ENCODE measurements at places on chromosomes 2 and 18.

- peak; percentile 6 for DNase-seq
These were observed 134.9 kb downstream of the MAP3K20 start for GRCh38 chr2:173210270-173211196.

DNA sequence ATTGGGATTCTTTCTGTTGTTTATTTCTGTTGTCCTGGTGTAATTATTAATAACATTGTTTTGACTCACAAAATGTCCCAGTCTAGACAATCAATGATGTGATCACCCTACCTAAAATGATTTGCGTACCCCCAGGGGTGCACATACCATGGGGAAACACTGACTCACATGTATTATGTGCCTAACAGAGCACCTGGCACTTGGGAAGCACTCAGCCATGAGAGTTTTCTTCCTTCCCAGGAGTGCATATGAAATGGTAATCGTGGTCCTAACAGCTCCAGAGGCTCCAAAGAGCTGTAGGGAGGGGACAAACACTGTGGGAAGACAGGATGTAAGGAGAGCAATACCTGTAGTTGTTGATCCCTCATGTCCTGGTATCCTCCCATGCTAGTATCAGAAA, 187.8 kb upstream of the ERBB4 start:
- DNase-seq = no peak

DNA sequence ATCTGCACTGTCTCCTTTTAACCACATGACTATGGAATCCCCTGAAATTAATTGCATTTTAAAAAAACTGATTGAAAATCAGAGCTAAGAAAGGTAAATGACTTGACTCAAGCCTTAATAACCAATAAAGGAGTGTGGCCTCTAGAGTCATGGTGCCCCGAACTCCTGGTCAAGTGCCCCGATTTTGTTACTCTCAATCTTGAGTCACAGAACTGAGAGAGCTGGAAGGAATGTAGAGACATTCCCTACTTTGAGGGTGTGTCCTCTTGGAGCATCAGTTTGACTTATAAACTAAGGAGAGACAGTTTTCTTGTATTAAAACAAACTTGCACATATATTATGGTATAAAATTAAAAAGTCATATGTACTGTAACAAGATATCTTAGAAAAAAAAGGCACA, 2.4 kb downstream of the WDR43 start:
- no peak for DNase-seq

DNA sequence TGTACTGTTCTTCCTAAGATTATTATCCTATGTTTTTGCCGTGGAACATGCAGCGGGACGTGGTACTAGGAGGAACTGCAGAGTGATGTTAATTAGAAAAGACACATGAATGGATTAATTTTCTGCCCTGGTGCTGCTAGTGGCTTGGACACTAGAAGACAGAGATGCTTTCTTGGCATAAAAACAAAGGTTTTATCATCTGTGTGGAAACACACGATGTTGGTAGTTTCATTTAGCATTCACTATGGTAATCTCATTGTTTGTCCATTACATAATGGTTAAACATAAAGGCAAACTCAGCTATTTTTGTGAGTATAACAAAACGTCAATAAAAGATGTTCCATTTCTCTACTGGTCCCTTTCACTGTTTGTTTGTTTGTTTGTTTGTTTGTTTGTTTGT, 22.8 kb downstream of the COL6A3 start:
- no peak for DNase-seq

DNA sequence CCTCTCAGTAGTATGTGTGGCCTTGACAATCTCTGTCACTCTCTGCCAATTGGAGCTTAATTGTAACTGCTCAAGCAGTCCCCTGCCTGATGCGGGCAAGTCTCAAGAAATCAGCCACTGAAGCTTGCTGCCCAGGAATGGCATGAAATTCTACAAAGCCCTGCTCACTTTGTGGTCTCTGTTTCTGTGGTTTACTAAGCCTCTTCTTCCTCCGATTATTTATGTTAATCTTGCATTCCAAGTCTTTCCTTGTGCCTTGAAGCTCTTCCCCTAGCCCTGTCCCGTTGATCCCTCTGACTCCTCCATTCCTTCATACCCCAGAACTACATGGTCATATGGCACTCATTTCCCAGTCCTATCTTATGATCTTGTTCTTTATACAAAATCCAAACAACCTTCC, 489.3 kb upstream of the CHST9 start:
- no peak for DNase-seq

DNA sequence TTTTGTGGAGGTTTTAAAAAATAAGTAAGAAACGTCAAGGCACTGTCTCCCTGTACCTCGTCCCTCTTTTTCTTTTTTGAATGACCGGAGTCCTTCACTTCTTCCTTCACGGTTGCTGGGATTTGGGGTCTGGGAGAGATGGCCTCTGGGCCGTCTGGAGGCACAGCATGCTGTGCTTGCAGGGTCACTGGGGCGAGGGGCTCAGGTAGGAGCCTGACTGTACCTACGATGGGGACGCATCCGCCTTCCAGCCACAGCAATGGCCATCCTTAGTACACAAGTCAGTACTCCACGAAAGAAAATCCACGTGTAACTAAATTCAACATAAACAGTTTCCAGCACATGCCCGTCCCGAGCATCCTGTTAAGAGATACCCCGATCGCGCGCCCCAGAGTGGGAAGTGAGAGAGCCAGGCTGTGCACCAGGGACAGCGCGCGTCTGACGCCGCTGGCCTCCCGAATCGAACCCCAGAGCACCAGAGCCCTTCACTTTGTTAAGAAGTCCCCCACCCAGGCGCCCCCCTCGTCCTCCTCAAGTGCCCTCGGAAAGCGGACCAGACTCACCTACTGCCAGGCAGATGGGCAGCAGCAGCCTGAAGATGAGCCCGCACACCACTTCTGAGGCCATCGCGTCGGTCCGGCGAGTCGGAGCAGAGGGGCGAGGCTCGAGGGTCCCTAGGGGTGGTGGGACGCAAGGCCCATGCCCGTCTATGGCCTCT, 1.2 kb downstream of the PIEZO2 start:
- no peak for DNase-seq

DNA sequence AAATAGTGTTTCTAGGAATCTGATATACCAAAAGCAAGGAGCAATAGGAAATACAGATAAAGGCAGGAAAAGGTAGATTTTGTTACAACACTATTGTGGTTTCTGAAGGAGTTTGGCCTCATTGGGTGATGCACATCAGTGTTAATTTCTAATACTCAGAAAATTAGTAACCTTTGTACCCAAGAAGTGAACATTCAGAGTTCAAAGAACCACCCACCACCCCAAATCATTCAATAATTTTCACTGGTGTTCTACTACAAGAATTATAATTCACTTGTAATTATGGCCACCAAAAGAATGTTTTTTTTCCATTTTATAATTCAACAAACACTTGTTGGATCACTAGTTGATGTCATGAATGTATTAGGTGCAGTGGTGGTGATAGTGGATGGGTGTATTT, 183.3 kb downstream of the UBE2E3 start:
- no peak for DNase-seq

DNA sequence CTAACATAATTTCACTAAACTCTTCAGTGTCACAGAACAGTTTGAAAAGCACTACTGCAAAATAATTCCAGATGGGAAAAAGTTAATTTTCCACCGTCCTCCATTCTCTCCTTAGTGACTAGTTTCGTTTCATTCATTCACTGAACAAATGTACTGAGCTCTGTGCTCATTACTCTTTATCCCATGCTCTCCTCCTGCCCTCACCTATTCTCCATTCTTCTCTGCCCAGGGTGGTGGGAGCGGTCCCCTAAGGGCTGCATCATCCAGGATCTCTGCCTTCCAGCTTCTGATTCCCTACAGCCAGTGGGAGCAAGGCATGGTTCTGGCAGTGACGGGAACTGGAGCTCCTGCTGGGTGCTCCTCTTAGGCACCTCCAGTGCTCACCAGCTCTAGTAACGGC, 133.9 kb upstream of the TLK1 start:
- DNase-seq = no peak

DNA sequence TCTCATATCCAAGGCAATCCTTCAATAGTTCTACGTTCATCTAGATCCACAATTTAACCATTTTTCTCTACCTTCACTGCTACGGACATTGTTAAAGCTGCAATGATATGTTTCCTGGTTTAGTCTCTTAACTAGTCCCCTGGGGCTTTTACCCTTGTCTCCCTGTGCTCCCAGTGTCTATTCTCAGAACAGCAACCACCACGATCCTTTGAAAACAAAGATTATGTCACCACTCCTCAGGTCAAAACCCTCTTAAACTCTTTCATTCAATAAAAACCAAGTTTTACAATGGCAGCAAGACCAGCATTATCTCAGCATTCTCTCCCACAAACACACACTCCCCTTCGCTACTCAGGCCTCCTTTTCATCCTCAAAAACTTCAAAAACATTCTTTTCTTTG, 298.2 kb upstream of the CHST9 start:
- DNase-seq = no peak

- no peak for DNase-seq
These were observed 30.2 kb downstream of the ITSN2 start for GRCh38 chr2:24330161-24330560.

DNA sequence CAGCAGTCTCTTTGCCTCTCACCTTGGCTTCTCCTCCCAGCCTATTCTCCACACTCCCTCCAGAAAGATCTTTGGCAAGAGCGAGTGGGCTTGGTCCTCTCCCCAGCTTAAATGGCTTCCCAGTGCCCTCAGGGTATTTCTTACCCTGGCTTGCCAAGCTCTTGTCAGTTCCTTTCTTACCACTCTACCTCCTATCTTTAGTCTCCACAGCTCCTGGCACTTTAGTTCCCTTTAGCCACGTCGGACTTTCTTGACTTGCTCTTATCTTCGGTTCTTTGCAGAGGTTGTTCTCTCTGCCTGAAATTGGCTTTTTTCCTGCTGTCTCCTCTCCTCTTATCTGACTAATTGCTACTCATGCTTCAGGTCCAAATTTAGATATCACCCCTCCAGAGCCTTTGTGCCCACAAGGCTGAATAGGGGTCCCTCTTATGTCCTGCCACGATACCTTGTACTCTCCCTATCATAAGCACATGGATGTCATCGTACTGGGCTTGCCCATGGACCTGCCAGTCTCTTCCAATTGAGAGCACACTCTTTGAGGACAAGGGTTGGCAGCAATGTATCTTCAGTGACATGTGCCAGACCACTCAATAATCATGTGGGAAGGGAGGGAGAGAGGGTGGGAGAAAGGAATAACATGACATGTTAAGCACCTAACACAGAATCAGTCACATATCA, 131.7 kb upstream of the CTAGE1 start:
- DNase-seq = no peak

DNA sequence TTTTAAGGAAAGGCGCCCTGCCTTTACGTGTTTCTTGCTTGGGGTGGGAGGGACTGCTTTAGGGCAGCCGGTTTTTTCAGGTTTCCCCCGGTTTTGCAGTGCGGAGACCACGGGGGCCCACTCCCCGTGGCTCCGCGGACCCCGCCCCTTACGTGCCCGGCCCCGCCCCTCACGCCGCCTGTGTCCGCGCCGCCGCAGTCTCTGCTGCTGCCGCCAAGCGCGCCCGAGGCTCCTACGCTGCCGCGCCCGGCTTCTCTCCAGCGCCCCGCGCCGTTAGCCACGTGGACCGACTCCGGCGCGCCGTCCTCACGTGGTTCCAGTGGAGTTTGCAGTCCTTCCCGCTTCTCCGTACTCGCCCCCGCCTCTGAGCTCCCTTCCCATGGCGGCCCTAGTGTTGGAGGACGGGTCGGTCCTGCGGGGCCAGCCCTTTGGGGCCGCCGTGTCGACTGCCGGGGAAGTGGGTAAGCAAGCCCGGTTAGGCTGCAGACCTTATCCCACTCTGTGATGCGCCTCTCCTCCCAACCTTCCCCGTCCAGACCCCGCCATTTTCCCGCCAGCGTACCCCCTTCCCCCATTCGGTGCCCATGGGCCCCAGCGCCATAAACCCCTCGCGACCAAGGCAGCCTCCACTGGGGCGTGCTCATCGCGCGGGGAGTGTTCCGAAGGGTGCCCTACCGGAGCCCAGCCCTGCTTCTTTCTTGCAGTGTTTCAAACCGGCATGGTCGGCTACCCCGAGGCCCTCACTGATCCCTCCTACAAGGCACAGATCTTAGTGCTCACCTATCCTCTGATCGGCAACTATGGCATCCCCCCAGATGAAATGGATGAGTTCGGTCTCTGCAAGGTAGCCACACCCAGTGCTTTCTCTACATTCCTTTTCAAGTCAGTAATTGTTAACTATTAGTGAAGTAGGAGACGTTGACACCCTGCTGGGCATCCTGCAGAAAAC, at the start of gene CAD:
Gene CAD (plus strand): TSS at position 197 of the 949 bp plus-strand sequence. CDS start 183 bp downstream, at position 380.
- peak; percentile 72 for DNase-seq

GRCh38 chr2:171754254-171754939, 67.1 kb downstream of the DYNC1I2 start:
- DNase-seq = no peak
